ENCODE measurements at places on chromosomes 12 and 14.

GRCh38 chr12:54840244-54840865 is 14.0 kb upstream of the MUCL1 start:
- no peak for DNase-seq

DNA sequence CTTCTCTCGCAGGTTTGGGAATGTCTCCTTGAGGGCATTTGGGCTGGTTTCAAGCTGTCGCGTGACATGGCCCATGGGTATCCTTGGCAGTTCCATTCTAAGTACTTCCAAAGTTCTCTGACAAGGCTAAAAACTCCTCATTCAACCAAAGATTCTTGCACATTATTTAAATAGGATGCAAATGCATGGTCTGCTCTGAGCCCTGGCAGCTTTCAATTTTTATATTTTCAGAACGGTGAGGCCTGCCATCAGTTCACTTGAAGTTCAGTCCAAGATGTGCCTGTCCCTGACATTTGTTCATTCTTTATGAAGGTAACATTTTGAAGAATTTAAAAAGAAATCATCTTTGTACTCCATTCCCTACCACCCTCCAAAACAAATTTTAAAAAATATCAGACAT is 160.0 kb downstream of the KCNA5 start:
- no peak for DNase-seq

- DNase-seq = no peak
Observed at GRCh38 chr12:4506430-4506829, 32.3 kb upstream of the RAD51AP1 start.

- no peak for DNase-seq
Observed at GRCh38 chr12:128690641-128691040, 133.1 kb downstream of the SLC15A4 start.

- no peak for DNase-seq
Observed at GRCh38 chr14:44830371-44830770, 131.4 kb downstream of the KLHL28 start.

DNA sequence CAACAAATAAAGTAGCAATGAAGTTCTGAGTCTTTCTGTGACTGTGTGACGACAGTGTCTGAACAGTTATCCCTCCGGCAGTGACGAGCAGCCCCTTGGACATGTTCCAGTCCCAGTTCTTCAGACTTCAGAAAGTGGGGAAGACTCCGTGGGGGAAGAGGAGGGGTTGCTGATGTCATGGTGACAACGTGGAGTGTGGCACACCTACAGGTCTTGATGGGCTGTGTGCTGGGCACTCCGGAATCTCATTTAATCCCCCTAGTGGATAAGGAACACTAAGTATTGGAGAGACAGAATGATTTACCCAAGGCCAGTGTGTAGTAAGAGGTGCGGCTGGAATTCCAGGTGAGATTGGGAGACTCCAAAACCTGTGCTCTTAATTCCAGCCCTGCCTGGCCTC is 280.2 kb downstream of the CACNA1C start:
- peak; percentile 28 for DNase-seq

- DNase-seq = no peak
Observed at GRCh38 chr12:43816168-43816567, 10.1 kb upstream of the TWF1 start.

GRCh38 chr12:1453810-1454209 is 140.6 kb downstream of the FBXL14 start:
- DNase-seq = no peak

Measured in fibroblast of skin of right quadriceps (primary cell).